ENCODE measurements at places on chromosomes 11 and 22. TPM values are rescaled to one million over a fixed set of nuclear protein-coding genes. Genes with fewer than 3 reads are reported as not detected.

Gene PGA3
- total RNA-seq: not detected

Gene TEAD1
- 1.3 TPM for total RNA-seq

Gene PMM1
- total RNA-seq: 23.4 TPM

Gene OR8G1
- not detected for total RNA-seq

DNA sequence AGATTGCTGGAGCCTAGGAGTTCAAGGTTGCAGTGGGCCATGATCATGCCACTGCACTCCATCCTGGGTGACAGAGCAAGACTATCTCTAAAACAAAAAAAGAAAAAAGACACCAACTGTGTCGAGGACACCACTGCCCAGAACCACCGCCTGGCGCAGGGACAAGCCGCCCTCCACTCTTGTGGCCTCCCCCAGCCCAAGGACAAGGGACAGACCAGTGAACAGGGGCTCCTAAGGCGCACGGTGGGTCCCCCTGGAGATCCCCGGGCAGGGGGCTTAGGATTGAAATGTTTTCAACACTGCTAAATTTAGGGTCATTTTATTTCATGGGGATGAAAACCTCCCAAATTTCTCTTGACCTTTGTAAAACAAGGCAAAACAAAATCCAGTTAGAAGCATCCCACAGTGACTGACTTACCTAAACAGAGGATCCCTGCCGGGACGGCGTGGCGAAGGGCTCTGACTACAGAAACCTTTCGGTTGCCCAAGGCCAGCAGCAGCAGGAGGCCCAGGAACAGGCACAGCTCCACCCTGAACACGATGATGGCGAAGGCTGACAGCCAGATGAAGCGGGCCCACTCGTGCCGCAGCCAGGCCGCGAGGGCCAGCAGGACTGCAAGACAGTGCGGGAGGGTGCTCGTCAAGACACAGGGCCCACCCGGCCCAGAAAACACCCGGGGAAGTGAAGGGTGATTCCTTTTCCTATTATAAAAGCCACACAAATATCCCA lies 8.6 kb downstream of the ALG12 start:
- no peak for DNase-seq

DNA sequence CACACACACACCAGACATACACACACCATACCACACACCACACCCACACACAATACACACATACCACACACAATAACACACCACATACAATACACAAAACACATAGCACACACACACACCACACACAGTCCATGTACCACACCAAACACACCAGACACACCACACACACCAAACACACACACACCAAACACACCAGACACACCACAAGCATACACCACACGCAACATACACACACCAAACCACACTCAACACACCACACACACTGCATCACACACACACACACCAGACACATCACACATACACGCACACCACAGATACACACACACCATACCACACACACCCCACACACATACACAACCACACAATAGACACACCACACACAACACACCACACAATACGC lies 54.8 kb downstream of the IGSF9B start:
- no peak for DNase-seq

DNA sequence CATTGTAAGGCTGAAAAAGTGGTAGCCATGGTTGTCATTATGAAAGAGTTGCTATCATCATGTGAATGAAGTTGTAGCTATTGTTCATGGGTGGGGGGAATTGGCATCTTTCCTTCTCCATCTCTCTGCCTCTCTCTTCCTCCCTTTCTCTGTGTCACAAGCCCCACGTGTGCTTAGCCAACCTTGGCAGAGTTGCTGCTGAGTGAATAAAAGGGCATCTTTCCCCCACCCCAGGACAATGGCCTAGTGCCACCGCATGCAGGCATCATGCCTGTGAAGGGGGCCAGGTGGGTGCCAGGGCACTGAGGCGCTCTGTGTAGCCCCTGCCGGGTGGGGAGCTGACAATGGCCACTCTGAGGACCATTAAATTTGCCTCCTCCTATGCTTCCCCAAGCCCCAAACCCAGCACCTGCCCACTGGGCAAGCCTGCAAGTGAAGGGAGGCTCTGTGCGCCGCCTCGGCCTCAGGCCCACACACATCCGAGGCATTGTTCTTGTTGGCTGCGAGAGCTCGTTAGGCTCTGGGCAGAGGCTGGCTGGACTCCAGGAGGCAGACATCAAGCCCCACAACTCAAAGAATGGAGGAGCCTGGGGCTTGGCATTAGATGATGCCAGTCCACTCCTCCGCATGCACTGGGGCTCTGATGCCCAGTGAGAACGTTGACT lies 103.9 kb downstream of the SEZ6L start:
- DNase-seq: no peak

GRCh38 chr11:68574308-68574707 lies 110.0 kb upstream of the GAL start:
- no peak for DNase-seq

DNA sequence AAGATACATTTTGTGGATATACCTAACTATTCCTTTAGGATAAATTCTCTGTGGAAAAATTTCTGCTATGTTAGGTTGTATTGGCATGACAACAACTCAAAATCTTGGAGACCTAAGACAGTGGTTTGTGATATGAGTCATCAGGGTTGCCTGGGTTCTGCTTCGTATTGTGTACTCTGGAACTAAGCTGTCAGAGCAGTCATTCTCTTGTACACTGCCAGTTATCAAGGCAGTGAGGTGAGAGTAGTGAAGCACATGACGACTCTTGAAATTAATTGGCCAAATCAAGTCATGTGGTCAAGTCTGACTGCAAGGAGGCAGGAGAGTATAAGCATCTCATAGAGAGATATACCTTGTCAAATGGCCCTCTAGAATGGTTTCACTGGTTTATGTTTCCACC lies 104.4 kb downstream of the FANCF start:
- DNase-seq: no peak

GRCh38 chr11:911890-912219 lies 1.2 kb upstream of the CHID1 start:
- DNase-seq: no peak

- no peak for DNase-seq
Observed at GRCh38 chr11:104547996-104548661, 350.1 kb downstream of the CASP12 start.

- DNase-seq: no peak
Observed at GRCh38 chr11:100932474-100933100, 197.0 kb downstream of the PGR start.

GRCh38 chr11:33027233-33027632 lies 11.6 kb downstream of the DEPDC7 start:
- DNase-seq: no peak

DNA sequence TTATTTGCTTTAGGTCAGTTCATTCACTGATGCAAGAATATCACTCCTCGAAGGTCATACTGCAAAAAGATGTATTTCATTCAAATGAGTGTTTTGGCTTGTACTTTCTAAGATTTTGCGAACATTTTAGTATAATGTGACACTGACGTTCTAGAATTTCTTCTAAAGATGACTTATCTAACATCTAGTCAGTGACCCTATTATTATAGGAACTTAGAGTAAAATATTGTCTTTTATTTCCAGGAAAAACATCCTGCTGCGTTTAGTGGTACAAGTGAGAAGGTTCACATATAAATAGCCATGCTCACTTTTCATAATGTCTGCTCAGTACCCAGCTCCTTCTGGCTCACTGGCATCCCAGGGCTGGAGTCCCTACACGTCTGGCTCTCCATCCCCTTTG lies at the start of gene OR52M1:
OR52M1 (plus strand) TSS at position 301 of the 400 bp plus-strand sequence; CDS start at position 301, 0 bp downstream.
- DNase-seq: no peak
